SW480 (cell line): ENCODE measurements at places on chromosomes 7 and 10.
A peak's percentile ranks its signal among the peaks of the same experiment; 100 is the strongest.

- DNase-seq = no peak
These were observed 46.4 kb upstream of the NXPH1 start for GRCh38 chr7:8386926-8387550.

- DNase-seq = peak; percentile 45
These were observed 68.4 kb downstream of the SLIT1 start for GRCh38 chr10:97117372-97117771.

DNA sequence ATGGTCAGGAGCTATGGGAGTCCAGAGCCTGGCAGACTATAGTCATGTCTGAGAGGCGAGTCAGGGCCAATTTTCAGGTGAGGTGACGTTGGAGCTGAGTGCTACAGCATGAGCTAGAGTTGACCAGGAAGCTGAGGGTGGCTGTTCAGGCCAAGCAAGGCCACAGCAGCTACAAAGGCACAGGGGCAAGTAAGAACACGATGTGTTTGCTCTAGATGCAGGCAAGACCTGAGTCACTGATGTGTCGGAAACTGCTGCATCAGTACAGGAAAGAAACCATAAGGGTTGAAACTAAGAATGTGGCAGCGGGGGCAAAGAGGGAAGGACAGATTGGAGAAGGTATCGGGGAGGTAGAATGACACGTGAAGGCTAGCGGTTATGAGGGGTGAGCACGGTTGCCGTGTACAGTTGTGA is 11.8 kb upstream of the RRP12 start:
- DNase-seq = peak; percentile 17

DNA sequence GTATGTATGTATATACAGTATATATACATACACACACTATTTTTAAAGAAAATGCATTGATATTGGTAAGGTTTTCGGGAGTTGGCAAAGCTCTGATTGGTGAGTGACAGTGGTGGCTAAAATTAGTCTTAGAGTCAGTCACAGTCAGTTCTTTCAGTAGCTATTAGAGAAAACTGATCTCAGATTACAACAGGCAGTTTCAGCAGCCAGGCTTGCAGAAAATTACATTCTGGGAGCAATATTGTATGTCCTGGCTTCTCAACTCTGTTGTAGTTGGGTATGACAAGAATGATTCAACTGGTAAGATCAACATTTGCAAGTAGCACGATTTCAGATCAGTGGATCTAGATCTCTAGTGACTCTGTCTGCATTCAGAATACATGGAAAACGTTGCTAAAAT is 897.9 kb upstream of the AUTS2 start:
- no peak for DNase-seq

GRCh38 chr7:66627151-66627681 is 1.5 kb upstream of the KCTD7 start:
- no peak for DNase-seq

- DNase-seq = no peak
These were observed 197.7 kb downstream of the CCDC3 start for GRCh38 chr10:12803776-12804175.

GRCh38 chr7:934469-935163 is 19.9 kb downstream of the ADAP1 start:
- DNase-seq = no peak

DNA sequence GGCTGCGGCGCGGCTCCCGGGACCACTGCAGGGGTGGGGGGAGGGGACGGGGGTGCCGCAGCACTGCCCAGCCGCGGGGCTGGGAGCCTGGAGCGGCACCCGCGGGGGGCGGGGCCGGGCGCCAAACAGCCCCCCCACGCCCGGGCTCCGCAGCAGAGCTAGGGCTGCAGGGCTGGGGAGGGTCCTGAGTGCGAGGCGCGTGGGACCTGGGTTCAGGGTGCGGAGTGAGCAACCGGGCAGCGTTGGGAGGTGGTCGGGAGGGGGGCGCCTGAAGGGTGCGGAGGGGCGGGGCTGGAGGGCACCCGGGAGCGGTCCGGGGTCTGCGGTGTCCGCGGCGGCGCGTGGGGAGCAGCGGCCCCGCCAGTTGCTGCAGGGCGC is 528 bp downstream of the CAMK2G start:
- no peak for DNase-seq

DNA sequence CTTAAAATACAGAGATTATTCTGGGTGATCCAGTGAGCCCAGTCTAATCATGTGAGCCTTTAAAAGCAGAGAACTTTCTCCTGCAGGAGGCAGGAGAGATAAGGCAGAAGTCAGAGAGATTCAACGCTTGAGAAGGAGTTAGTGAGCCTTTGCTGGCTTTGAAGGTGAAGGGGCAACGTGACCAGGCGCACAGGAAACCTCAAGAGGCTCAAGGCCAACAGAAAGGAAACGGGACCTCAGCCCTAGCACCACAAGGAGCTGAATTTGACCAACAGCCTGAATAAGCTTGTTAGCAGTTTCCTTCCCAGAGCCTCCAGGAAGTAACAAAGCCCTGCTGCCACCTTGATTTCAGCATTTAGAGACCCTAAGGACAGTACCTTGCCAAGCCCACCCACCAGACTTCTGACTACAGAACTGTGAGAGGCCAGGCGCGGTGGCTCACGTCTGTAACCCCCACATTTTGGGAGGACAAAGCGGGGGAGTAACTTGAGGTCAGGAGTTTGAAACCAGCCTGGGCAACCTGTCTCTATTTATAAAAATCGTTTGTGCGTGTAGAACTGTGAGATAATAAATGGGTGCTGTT is 87.3 kb upstream of the KAT6B start:
- DNase-seq = no peak

DNA sequence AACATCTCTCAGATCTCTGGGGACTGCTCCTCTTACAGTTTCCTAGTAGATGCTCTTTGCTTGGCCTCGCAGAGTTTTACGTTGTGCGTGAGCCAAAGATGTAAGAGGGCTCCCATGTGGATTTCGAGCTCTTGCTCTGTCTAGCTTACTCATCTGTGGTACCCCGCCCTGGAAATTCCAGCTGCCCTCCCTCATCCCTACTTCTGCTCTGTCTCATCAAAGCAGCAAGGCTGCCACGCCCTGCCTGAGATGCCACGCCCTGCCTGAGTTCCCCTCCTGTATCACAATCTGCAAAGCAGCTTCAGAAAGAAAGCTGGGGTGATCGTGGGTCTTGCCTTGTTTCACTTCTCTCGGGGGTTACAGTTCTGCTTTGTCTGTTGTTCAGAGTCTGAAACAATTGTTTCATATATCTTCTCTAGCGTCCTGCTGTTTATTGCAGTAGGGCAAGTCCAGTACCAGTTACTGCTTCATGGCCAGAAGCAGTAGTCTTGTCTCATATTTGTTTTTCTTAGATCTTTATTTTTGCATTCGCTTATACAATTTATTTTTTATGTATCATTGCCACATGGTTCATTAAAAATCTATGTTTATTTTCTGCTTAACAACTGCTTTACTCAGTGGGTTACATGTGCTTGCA is 36.1 kb upstream of the CCNY start:
- DNase-seq = peak; percentile 85

DNA sequence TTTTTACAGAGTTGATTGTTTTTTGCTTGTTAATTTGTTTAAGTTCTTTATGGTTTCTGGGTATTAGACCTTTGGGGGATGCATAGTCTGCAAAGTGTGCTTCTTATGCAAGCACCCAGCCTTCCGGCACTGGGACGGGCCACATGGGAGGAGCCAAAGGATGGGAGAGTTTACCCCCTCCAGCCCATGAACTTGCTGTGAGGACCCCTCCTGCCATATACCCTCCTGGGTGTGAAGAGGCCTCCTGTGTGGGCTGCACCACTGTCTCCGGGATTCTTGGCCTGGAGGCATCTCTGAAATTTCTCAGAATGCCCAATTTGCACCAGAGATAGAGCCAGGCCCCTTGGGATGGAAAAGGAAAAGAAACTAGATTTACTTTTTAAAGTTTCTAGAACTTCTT is 150.7 kb downstream of the MGMT start:
- no peak for DNase-seq

DNA sequence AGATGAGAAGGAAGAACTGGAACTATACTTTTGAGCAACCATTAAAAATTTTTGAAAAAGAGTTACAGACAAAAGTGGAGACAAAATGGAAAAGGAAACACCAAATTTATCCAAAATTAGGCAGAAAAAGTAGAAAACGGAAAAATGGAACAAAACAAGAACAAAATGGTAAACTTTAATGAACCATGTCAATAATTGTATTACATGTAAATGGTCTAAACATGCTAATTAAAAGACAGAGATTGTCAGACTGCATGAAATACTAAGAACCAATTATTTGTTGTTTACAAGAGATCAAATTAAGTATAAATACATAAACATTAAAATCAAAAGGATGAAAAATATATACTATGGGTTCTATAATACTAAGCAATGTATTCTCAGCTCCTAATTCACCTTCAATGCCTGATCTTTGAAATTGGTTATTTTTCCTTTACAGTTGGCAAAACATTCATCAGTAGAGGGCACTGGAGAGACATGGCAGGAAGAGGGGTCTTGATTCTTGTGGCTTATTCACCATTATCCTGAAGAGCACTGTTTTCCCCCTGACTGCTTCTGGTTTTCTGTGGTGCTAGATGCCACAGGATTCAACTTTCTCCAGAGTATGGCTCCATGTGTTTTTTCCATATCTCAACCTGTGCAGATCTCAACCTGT is 124.9 kb downstream of the ELFN1 start:
- no peak for DNase-seq

- no peak for DNase-seq
These were observed 183.2 kb upstream of the NEBL start for GRCh38 chr10:21080261-21080660.

- peak; percentile 5 for DNase-seq
These were observed 5.3 kb downstream of the FRMD4A start for GRCh38 chr10:14325325-14325955.

GRCh38 chr7:105269397-105269796 is 119.3 kb downstream of the SRPK2 start:
- DNase-seq = peak; percentile 52

DNA sequence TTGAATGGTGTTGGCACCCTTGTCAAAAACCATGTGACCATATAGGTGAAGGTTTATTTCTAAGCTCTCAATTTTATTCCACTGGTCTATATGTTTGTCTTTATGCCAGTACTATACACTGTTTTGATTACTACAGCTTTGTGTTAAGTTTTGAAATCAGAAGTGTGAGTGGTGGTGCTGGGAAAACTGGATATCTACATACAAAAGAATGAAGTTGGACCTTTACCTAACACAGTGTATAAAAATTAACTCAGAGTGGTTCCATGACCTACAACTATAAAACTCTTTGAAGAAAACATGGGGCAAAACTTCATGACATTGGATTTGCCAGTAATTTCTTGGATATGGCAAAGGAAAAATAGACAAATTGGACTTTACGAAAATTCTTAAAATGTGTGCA is 112.2 kb downstream of the NRF1 start:
- DNase-seq = no peak

DNA sequence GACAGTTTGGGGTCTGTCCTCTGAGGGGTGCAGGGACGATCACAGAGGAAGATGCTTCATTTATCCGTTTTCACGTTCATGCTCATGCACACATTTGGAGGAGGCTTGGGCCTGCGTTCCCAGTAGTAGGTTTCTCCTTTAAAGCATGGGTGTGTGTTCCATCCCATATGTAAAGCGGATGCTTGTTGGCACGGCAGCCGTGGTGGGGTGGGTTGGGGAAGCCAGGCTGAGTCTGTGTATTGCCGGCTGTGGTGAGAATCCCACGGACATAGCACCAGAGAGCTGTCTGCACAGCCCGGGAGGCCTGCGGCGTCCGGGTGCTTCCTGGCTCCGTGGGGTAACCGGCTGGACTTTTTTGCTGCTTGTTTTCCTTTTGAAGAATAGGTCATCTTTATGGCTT is 440 bp downstream of the JAKMIP3 start:
- DNase-seq = peak; percentile 41

GRCh38 chr7:135756191-135756590 is 7.6 kb upstream of the FAM180A start:
- DNase-seq = no peak
